ENCODE measurements at places on chromosomes 3 and 15. TPM values are rescaled to one million over a fixed set of nuclear protein-coding genes. Genes with fewer than 3 reads are reported as not detected.

DNA sequence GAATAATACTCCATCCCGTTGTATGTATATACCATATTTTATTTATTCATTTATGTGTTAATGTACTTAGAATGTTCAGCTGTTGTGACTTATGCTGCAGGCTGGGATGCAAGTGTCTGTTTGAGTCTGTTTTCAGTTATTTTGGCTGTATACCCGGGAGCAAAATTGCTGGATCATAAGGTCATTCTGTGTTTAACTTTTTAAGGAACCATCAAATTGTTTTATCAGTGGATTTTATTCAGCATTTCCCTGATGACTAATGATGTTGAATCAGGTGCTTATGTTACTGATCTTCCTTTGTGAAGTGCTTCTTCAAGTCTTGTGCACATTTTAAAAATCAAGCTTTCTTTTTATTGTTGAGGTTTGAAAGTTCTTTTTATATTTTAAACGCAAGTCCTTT is 118.1 kb downstream of the SLC25A26 start:
- DNase-seq = no peak

DNA sequence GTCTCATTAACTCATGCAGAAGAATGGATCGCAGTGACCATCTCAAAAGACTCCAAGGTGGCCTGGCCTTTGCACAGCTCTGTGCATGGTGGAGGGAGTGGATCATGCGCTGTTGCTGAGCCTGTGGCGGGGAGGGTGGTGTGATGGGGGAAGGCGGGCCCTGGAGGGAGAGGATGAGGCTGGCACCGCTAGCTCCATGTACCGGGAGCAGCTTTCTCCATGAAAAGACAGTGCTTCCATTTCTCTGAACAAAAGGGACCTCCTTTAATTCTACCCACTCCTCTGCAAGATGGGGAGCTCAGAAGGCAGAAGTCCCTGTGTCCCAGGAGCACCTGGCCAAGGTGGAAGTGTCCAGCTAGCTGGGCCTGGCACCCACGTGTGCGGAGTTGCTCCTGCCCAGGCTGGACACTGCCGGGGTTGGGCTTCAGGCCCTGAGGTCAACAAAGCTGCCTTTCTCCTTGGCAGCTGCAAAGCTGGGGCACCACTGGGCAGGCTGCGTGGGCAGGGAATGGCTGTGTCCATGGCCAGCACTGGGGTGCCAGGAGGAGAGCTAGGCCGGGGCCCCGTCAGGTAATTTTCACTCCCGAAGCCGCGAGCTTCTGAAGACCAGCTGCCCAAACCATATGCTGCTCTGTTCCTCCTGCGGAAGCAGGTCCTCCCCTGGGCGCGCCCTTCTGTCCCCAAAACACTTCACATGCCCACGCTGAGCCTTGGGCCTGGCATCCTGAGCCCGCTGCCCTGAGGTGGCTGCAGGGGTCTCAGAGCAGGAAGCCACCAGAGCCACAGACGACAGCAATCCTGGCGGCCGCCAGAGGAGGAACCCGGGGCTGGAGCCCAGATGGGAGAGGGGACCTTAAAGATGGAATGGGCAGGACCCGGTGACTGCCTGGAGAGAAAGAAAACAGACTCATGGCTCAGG is 6.4 kb downstream of the MAP6D1 start:
- no peak for DNase-seq

DNA sequence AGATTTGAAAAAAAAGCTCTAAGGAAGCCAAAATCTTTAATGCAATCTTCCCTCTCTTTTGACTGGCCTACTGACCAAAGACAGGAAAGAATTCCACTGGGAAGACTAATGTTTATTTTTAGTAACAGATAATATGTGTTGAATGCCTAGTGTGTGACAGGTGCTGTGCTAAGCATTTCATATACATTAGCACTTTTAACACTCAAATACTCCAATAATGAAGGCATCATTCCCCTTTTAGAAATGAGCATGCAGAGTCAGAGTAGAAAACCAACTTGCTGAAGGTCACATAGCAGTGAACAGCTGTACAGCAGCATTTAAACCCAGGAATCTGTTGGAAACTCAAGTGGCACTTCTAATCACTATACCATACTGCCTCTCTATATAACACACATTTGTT is 170.6 kb downstream of the MINAR1 start:
- no peak for DNase-seq

The FANCD2OS gene
- not detected for total RNA-seq

The SLC24A5 gene
- not detected for total RNA-seq

DNA sequence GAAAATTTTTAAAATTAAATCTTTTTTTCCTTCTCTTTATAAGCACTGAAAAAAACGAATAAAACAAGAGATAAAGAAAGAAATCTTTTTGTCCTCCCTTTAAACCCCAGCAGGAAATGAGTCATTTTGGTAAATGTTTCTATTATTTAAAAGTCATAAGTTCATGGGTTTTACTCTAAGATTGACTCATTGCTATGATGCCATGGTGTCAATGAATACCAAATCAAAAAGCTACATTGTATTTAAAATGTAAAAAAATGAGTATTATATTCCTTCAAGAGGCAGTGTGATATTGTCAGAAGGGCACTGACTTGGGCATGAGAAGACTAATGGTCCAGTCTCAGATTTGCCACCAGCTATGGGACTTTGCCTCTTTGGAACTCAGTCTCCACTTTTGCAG is 303.4 kb upstream of the DNAJC19 start:
- no peak for DNase-seq

The SKOR1 gene
- 0.09 TPM for total RNA-seq

- DNase-seq = no peak
Observed at GRCh38 chr3:127216415-127217261, 23.7 kb downstream of the PRR23E start.

DNA sequence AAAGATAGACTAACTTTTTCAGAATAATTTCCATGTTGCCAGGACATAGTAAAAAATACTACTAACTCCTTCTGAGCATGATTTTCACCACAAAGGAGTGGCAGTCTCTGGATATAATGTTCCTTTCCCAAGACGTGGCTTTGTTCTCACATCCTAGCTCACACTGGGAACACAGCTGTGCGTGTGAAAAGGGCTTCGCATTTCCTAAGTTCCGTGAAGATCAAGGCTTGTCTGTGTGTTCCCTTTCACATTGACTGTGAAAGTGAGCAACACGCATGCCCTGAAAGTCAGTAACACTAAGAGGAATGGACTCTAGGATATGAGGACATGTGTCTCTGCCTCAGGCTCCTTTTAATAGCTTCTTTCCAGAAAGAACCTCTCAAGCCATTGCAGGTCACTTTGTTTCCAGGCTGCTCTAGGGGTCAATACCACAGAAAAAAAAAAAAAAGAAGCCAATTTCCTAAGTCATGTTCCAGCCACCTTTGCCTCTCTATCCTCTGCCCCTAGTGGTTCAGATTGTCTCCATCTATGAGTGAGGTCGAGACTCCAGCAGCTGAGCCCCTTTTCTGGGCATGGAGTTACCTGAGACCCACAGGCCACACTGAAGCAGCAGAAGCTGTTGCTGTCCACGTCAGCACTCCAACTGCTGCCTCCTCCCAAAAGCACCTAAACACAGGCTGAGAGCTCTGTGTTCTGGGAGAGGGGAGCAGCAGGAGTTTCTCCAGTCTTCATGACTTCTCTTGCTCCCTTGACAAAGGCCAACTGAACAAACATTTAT is 355.9 kb downstream of the RSL24D1 start:
- no peak for DNase-seq

DNA sequence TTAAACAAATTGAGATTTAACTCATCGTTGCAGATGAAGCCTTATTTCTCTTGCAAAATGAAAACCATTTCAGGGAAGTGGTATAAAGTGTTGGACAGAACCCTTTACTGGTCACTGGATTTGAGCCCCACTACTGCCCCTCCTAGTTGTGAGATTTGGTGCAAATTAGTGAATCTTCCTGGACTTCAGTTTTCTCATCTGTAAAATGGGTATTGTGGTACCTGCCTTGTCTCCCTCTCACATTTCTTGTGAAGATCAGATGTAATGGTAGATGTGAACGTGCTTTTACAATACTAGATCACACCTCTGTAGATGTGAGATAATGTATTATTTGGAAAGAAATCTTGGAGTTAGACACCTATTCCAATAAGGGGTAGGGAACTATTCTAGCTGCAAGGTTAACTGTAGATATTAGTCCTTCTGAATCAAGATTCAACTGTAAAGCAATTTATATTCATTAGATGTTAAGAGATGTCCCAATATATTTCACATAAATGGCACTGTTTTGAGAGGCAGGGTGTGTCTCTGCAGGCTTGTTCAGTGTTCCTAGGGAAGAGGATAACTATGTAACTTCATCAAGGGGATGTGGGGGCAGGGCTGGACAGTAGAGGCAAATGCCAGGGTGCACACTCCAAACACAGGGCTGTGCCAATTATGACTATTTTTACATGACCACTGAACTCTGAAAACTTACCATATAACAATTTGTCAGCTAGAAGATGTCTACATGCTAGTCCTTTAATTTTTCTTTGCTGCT is 112.4 kb upstream of the PFN2 start:
- no peak for DNase-seq

The CNTN3 gene
- total RNA-seq = 4.3 TPM

DNA sequence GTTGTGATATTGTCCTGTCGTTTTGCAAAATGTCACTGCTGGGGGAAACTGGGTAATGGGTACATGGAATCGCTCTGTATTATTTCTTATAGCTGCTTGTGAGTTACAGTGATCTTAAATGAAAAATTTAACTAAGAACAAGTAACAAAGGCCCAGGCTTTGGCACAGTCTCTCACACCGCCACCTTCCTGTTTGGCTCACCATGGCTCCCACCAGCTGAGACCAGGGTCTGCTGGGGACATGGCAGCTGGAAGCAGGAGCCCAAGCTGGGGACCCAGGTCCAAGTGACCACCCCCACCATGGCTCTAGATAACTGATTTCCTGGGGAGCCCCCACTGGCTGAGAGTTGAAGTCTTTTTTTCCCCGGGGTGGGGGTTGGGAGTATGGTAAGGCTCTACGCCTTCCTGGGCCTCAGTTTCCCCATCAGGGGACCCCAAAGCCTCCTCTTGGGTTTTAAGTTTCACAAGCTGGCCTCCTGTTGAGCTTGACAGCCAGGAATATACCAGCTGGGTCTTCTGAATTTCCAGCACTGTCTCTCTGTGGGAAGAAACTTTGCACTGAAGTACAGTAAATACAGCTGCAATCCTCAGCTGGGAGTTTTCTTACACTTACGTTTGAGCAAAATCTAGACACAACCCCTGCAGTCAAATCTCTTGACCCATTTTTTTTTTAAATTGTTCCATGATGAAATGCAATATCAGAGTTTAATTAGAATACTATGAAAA is 26.1 kb downstream of the ABTB1 start:
- DNase-seq = peak; percentile 22

DNA sequence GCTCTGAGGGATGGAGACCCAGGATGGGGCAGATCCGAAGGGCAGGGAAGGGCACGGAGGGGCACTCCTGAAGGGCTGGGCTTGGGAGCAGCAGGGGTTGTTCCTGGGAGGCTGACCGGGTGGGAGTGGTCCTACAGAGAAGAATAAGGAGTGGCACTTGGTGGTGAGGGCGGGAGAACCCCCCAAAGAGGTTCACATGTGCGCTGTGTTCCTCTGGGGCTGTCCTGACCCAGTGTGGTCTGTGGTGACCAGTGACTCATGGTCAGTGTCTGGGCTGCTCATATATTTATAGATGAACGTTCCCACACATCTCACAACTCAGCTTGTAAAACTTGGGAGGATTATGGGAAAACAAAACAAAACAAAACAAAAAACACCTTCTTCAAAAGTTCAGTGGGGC is 10.0 kb downstream of the TRPM1 start:
- no peak for DNase-seq

DNA sequence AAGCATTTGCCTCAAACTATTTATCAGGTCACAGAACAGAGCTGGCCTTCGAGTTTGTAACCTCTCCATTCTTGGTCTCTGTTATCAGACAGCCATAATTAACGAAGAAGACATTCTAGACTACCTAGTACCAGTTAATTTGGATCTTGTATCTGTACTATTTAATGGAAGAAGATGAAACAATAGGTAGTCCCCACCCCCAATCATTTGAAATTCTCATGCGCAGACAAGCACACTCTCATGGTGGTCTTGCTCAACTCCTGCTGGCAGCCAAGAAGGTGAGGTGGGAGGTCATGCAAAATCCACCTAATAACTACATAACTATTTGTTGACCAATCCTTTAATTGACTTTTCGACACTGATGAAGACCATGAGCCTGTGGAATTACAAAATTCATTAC is 2.8 kb upstream of the SKIL start:
- DNase-seq = no peak

The KCNAB1 gene
- total RNA-seq = 2.6 TPM

DNA sequence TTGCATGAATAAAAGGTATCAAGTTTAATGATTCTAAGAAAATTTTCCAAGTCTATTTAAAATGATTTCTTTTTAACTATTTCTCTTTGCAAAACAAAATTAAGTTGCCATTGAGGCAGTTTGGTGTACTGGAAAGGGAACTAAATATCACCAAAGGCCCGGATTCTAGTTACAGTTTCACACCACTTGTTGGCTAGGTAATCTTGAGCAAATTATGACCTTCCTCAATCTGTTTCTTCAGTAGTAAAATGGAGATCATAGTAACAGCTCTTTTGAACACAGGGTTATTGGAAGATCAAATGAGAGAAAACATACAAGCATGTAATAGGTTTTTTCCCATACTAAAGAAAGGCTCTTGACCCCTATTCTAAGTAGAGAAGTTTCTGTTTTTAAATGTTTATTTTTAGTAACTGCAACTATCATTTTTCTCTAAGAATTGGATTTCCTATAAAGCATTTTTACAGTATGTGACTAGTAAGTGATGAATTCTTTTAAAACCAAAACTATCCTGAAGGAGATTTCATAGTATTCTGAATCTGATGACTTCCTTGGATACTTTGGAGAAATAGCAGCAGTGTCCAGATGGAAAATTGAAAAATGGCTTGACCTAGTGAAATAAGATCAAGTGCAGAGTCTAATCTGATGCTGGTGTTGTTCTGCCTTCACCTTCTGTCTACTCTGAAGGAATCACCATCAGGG is 15.7 kb downstream of the SCAANT1 start:
- DNase-seq = no peak

The MYL3 gene
- 157 TPM for total RNA-seq

The ARGFX gene
- total RNA-seq = not detected

- DNase-seq = no peak
Observed at GRCh38 chr3:86976219-86976618, 14.7 kb downstream of the VGLL3 start.

The GOLGA8R gene
- total RNA-seq = 5.2 TPM

The GABRA5 gene
- 0.68 TPM for total RNA-seq

DNA sequence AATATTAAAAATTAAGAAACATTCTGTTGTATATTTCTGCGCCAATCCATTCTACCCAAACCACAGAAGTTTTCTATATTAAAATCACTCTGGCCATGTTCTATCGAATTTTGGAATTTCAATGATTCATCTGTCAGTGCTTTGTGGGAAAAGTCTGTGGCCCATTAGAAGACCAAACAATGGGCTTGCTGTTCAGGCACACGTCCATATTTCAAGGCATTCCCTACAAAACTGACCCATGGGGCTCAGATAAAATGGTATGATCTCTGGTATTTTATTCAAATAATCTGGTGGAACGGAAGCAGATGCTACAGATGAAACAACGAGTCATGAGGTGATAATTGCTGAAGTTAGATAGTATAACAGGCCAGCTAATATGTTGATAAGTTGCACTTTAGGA is 12.4 kb downstream of the NPHP3 start:
- no peak for DNase-seq

The ACP3 gene
- total RNA-seq = 1.1 TPM

- no peak for DNase-seq
Observed at GRCh38 chr3:169542331-169542751, 121.2 kb downstream of the MECOM start.

Measured in left cardiac atrium (tissue), 4 donors.